ENCODE measurements at places on chromosomes 1 and 21.

DNA sequence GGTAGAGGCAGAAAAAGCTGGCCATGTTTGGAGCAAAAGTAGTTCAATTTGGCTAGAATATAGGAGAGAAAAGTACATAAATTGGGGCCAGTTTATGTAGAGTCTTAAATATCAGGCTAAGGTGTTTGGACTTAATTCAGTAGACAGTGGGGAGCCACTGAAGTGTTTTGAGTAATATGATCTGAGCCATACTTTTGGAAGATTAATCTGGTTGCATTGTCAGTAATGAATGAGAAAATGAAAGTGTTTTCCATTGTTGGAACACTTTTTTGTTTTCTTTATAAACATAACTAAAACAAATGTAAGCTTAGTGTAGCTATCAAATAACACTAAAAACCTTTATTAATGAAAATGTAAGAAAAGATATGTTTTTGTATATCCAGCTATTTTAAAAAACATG is 42.1 kb downstream of the POU2F1 start:
- no peak for DNase-seq

DNA sequence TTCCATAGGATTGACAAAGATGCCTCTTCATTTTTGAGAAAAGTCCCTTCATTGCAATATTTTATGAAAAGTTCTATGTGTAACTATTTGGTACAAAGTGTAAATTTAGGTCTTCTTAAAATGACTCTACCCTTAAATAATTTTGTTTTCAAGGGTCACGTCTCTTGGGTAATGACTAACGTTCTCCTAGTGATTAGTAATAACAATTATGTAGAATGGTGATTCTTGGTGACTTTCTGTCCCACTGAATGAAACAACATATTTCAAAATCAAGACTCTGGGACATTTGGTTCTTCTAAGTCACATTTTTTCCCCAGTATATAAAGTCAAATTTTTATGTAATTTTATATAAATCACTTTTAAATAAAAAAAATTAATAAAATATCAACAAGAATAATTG is 277.5 kb upstream of the ADAMTS5 start:
- no peak for DNase-seq

- DNase-seq = no peak
Measured at GRCh38 chr1:213250446-213250845, 199.4 kb downstream of the RPS6KC1 start.

GRCh38 chr1:78645723-78646122 is 3.9 kb upstream of the IFI44 start:
- DNase-seq = no peak

DNA sequence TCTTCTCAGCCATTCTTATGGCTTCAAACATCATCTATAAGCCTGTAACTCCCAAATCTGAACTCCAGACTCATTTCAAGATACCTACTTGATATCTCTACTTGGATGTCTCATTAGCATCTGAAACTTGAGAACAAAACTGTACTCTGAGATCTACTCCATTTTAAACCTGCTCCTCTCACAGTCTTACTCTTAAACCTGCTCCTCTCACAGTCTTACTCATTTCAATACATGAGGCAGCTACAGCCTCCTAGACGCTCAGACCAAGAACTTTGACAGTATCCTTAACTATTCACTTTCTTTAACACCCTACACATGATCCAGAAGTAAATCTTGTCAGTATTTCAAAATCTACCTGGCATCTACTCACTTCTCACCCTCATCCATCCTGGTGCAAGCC is 54.3 kb downstream of the NBPF6 start:
- no peak for DNase-seq

DNA sequence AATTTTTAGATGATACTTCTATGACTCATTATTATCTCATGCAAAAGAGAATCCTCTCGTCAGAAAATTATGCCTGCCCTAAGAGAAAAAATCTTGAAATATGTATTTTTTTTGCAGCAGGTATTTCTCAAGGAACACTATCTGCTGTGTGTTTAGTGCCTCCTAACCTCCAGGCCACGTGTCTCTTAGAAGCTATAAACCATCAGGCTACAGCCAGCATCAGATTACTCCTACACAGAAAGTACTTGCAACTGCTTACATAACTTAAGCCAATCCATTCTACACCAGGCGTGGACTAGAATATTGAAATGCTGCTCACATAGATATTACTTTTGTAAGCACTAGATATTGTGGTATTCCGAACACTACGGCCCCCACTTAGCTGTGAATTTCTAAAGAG is 933.4 kb downstream of the PLA2G4A start:
- no peak for DNase-seq
